ENCODE measurements at places on chromosomes 5 and 9.

DNA sequence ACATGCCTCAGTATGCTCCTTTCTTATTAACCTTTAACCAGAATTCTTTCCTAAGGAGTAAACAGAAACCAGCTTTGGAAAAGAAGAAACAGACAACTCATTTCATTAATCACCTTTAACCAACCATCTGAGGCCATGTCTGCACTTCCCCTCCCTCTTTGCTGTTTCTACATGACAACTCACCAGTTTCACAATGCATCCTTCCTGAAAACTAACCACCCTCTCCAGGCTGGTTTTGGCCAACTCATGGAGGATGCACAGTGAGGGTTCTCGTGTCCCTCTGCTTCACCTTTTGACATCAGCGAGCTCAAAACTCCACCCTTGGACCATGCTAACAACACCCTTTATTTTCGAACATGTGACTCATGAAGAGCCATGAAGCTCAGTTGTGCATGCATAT lies 244.1 kb downstream of the ELAVL2 start:
- DNase-seq, result no peak

DNA sequence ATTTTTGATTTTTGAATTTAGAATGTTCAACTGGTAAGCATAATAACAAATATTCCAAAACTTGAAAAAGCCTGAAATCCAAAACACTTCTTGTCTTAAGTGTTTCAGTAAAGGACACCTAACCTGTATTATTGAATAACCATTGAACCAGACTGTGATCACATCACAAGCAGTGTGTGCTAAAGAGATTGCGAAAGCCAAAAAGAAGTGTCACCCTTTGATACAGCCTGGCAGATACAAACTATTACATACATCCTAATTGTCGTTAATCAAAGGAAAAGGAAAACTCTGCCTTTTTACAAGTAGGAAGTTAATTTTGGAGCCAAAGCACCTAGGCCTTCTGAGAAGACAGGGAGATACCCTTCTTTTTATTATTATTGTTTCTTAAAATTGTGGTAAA lies 8.4 kb upstream of the FAM120AOS start:
- DNase-seq, result no peak

- no peak for DNase-seq
Observed at GRCh38 chr9:33813712-33814641, 3.0 kb upstream of the UBE2R2 start.

DNA sequence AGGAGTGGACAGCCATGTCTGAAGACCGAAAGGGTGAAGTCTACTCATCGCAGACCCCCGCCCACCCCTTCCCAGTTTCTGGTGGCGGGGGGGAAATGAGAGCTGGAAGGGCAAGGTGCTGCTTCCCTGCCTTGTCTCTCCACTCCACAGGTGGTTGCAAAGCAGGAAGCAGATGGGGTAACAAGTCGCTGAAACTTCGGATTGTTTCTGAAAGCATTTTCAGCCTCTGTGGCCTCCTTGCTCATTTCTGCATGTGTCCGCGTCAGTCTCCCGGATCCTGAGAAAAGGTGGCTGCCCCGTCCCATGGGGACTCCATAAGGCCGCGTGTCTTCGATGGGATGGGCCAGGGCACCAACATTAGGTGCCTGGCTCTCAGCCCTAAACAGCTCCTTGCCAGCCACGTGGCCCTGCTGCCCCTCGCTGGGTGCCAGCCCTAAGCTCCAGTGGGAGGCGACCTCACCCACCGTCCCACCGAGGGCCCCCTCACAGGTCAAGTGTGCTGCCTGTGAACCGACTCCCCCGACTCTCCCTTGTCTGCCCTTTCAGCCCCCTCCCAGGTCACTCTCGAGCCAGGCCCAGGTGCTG lies 971 bp downstream of the PHYKPL start:
- no peak for DNase-seq

DNA sequence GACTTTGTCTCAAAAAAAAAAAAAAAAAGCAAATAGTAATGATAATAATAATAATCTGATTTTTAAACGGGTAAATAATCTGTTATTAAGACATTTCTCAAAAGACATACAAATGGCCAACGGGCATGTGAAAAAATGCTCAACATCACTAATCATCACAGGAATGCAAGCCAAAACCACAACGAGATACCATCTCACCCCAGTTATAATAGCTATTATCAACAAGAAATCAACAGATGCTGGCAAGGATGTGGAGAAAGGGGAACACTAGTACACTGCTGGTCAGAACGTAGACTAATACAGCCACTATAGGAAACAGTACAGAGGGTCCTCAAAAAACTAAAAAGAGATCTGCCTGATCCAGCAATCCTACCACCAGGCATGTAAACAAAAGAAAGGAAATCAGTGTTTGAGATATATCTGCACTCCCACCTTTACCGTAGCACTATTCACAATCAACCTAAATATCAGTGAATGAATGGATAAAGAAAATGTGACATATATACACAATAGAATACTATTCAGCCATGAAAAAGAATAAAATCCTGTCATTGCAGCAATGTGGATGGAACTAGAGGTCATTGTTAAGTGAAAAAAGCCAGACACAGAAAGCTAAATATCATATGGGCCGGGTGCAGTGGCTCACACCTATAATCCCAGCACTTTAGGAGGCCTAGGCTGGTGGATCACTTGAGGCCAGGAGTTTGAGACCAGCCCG lies 24.9 kb downstream of the VAV2 start:
- no peak for DNase-seq

DNA sequence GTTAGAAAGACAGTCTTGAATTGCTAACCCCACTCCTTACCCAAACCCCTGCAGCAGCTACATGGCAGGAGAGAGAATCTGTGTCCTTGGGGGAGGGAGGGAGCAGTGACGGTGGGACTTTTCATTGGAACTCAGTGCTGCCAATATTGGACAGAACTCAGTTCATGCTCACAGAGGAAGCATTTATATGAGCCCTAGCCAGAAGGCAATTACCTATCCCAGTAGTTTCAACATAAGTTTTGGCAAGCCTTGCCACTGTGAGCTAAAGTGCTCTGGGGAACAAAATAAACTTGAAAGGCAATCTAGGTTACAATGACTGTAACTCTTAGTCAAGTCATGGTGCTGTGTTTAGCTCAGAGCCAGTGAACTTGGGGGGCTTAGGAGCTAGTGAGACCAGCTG lies 1013.4 kb upstream of the COX7C start:
- DNase-seq, result no peak
